H9 (cell line): ENCODE measurements at places on chromosomes 4 and X.

DNA sequence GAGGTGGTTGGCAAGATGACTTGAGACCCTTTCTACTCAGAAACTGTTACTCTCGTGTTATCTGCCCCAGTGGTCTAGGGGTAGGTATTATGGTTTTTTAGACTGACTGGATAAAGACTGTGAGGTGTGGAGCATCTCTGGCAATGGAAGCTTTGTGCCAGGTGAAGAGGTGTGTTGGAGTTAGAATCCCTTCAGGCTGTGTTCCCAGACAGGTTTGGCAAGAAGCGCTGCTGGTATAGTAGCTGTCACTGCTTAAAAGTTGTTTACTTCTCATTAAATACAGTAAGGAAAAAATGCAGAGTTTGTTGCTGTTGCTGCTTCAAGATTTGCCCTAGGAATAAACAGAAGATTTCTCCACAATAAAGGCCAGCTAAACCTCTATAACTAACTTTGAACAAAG is 35.3 kb downstream of the AREG start:
- no peak for DNase-seq

DNA sequence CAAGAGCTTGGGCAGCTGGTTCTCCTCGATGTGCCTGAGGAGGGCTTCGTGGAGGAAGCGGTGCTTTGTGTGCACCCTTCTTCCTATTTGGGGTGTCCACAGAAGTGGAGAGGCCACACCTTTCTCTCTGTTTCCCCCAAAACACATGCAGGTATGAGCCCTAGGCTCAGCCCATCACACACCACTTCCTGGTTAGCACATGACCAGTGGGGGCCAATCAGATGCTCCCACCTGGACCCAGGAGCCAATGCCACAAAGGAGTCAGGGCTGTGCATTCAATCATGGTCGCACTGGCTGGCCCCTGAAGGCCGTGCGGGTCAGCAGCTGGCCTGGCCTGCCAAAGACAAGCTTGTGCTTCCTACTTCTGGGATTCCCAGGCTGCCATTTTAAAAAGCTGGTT is 51.4 kb downstream of the PPP2R2C start:
- DNase-seq, result no peak

DNA sequence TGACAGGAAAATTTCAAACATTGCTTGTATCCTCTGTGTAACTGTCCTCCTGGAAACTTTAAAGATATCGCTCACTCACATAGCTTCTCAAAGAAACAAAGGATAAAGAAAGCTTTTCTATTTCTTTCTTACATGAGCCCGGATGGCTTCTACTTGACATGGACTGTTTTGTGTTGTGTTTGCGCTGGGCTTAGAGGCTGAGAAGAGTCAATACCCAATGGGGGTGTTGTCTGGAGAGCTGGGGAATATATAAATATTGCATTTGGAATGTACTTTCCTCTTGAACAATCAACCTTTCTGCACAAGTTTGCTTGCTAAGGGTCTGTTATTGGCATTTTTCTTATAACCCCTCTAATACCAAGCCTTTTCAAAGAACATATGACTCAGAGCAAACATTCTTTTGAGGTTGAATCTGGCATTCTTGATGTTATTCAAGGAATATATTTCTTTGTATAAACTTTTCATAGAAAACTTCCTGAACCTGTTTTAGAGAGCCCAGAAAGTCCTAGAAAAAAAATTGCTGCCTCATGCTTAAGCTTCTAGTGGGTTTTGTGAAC is 331.9 kb downstream of the PACRGL start:
- DNase-seq, result no peak

GRCh38 chrX:374596-374995 is 12.1 kb downstream of the PPP2R3B start:
- DNase-seq, result no peak

DNA sequence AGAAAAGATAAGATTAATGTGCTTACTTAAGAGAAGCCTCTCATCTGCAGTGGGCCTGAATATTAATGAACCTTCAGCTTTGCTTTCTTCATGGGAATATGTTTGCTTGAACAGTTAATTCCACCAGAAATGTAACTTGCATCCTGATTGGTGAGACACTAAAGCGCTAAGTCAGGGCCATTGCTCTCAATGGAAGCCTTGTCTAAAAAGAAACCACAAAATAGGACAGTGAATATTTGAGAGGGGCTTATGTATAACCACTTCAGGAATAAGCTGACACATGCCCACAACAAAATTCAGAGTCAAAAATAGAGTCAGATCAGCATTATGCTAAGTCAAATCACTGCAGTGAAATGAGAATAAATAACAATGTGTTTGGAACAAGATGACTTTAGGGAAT is 1125.8 kb downstream of the STIM2 start:
- no peak for DNase-seq

- no peak for DNase-seq
Measured at GRCh38 chr4:73417973-73418372, 13.9 kb downstream of the ALB start.

GRCh38 chr4:38911257-38911656 is 43.7 kb downstream of the FAM114A1 start:
- no peak for DNase-seq

DNA sequence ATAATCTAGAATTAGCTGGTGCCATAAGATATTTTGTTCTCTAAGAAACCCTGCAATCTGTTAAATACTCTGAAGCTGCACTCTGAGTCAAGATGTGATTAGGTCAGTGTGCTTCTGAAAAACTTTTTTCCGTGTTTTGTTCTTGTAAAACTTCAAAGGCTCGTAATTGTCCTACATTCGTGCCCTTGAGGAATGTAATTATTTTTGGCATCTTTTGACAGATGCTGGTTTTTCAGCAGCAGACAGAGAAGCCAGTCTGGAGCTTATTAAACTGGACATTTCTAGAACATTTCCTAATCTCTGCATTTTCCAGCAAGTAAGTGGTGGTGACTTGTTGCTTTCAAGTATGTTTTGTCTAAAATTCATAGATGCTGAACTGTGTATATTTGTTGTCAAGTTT is 36.8 kb upstream of the TADA2B start:
- no peak for DNase-seq

DNA sequence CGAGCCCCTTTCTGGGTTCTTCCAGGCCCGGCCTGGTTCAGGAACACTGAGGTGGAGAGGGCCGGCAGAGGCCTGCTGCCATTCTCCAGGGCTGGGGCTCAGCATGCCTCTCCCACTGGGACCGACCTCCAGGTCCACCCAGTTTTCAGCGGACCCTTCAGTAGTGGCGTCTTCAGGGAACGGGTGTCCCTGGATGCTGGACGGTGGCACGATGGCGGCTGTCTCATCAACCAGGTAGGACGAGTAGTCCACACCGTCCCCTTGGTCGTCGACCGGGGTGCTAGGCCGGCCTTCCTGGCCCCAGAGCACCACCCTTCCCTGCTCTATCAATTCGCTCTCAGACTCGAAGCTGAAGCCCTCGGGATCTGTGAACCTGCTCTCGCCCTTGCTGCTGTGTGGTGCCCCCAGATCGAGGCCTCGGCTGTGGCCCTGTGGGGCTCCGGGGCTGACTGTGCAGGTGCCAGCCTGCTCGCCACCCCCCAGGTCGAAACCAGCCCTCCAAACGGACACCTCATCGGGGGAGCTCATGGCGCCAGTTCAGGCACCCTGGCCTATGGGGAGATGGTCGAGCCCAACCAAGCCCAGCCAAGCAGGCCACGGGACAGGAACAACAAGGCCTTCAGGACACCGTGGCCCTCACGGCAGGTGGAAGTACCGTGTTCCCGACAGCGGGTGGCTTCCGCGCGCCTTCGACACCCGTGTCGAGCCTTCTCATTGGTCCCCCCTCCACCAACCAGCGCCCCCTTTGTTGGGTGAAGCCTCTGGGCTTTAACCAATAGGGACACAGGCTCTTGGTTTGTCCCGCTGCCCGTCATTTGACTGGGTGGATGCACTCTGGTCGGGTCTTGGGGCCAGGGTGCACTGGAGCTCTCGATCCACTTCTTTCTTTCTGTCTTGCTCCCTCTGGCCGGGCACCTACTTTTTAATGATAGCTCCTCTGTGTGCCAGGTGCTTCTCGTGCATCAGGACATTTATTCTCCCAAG is 814 bp upstream of the LOC101059915 start:
- DNase-seq, result no peak
